ENCODE measurements at places on chromosomes 2 and 18.

GRCh38 chr2:239223310-239224198 lies 177.3 kb downstream of the HDAC4 start:
- no peak for DNase-seq

DNA sequence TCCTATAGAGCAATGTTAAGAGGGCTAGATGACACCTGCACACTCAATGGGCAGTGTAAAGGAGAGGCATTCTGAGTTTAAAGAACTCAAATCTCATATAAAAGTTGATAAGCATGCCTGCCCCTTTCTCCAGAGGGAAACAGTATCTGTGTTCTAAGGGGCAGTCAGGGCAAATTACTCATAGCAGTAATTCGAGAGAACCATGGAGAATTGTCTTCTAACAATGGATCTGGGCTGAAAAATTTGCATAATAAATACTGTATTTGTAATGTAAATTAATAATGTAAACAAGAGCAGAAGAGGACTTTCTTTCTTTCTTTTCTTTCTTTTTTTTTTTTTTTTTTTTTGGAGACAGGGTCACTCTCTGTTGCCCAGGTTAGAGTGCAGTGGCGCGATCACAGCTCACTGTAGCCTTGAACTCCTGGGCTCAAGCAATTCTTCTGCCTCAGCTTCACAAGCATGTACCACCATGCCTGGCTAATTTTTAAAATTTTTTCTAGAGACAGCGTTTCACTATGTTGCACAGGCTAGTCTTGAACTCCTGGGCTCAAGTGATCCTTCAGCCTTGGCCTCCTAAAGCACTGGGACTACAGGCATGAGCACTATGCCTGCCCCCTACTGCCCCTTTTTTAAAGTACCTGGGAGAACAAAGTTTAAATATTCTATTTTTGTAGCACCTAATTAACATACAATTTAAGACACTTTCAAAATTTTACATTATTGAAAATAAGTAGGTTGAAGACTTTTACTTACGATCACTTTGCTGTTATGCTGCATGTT lies 70.6 kb downstream of the OTX1 start:
- no peak for DNase-seq

DNA sequence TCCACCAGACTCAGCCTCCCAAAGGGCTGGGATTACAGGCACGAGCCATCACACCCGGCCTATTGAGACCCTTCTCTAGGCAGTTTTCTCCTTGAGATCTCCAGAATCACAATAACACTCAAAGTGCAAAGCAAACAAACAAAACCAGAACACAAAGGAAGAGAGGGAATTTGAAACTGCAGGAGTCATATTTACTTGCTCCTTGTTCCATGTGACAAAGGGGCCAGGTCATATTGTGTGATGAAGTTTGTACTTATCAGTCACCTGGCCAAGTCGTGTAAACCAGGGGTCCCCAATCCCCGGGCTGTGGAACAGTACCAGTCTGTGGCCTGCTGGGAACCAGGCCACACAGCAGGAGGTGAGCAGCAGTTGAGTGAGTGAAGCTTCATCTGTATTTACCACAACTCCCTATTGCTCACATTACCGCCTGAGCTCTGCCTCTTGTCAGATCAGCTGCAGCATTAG lies 26.5 kb downstream of the SCYGR8 start:
- DNase-seq = no peak

GRCh38 chr2:152609154-152609553 lies 108.1 kb downstream of the PRPF40A start:
- no peak for DNase-seq

GRCh38 chr2:66573416-66573815 lies 138.5 kb downstream of the MEIS1 start:
- DNase-seq = no peak

GRCh38 chr2:165902934-165903333 lies 50.6 kb downstream of the TTC21B start:
- no peak for DNase-seq

- no peak for DNase-seq
Observed at GRCh38 chr2:110789706-110790105, 57.3 kb downstream of the ACOXL start.
